ENCODE measurements at places on chromosomes 4 and X. TPM values are rescaled to one million over a fixed set of nuclear protein-coding genes. Genes with fewer than 3 reads are reported as not detected.

SLC39A8 gene
- 370 TPM for total RNA-seq

USO1 gene
- total RNA-seq, result 55.6 TPM

USP26 gene
- not detected for total RNA-seq

SFRP2 gene
- 39.5 TPM for total RNA-seq

CTAG1B gene
- not detected for total RNA-seq

Data from lower lobe of right lung (tissue), 2 donors.